ENCODE measurements at places on chromosomes 7 and 10.

DNA sequence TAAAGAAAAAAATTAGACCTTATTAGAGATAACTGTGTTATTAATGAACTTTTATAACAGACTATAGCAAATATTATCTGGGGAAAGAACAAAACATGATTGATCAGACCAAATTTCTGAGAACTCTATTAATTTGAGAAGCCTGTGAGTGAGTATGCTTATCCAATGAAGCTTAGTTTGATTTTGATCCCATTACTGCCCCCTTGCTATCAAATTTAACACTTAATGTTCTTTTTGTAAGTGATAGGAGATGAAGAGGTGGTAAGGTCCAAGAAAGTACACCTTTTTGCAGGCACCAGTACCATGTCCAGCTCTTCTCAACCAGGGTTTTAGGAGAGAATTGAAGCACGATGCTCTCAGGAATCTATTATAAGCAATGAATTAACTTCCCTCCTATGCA, 49.9 kb downstream of the ZNF365 start:
- no peak for DNase-seq

GRCh38 chr10:112721080-112721698, 228.9 kb upstream of the TCF7L2 start:
- DNase-seq: no peak

- DNase-seq: no peak
Observed at GRCh38 chr10:2978111-2978510, 89.2 kb upstream of the PFKP start.

- no peak for DNase-seq
Observed at GRCh38 chr7:16106300-16106699, 315.0 kb downstream of the CRPPA start.

DNA sequence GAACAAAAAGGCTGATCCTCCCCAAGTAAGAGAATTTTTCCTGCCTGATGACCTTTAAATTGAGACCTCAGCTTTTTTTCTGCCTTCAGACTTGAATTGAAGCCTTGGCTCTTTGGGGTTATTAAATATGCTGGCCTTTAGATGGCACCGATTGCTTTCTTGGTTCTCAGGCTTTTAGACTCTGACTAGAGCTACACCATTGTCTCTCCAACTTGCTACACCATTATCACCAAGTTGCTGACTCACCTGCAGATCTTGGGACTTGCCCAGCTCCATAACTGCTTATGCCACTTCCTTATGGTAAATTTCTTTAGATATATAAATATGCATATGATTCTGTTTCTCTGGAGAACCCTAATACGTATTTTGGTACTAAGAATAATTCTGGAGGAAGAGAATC, 3.1 kb upstream of the ABCA13 start:
- DNase-seq: no peak

DNA sequence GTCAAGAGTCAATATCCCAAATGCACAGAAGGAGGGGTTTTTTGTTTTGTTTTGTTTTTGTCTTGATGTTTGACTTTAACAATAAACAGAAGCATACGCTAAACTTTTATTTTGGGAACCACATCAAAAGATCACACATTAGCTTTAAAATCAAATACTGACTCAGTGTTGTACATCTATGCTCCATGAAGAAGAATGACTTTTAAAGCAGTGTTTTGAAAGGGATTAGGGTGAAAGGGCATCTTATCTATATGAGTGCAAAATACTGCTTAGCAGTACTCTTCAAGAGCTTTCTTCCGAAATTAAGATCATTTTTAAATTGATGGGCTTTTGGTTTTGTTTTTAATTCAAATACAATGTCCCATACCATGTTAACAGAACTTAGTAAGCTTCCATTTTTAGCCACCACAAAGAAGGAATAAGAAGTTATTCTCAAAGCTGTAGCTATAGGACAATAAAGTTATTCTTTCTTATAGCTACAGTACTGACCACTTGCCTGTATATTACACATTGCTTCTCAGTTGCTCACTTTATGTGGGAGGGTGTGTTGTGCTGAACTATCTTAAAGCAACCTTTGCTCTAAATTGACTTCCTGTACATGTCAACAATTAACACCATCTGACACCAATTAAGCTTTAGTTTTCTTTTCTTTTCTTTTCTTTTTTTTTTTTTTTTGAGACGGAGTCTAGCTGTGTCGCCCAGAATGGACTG, 144.3 kb upstream of the KAT6B start:
- no peak for DNase-seq

DNA sequence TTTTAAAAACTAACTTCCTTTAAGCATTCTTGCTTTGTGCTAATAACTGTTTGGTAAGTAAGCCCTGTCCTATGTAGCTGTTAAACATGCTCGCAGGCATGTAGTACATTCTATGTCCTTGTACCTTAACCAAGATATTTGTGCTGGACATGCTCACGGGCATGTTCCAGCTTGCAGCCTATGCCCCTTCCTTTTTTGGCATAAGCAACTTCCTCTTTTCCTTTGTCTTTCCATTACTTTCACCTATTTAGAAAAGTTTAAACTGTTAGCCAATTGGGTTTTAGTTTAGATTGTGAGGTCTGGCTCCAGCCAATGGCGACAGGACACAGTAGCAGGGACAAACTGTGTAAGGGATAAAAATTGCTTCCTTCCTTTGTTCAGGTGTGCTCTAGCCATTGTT, 14.4 kb upstream of the APBB1IP start:
- no peak for DNase-seq

DNA sequence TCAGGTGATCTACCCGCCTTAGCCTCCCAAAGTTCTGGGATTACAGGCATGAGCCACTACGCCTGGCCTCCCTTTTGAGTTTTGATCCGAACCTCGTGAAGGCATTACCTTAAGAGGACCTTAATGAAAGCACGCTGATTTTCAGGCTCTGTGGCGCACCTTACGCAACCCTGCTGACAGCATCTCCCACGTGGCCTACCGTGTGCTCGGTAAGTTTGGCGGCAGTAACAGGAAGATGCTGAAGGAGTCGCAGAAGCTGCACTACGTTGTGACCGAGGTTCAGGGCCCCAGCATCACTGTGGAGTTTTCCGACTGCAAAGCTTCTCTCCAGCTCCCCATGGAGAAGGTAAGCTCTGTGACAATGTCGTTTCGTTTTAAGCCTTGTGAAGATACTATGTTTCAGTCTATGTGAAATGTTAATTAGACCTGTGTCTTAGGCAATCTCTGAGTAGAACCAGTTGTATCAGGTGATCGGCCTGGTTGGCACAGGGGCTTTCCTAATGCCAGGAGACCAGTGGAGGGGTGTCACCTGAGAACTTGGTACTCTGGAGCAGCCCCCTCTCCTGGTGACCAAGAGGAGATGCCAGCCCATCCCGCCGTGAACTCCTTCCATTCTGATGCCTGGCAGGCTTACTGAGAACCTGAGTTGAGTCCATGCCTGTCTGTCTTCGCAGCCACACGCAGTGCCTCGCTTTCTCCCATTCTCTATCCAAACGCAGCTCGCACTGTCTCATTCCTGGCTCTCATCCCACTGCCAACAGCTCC, 43.5 kb downstream of the TRRAP start:
- DNase-seq: no peak

GRCh38 chr7:105674200-105674920, 93.1 kb upstream of the EFCAB10 start:
- no peak for DNase-seq

DNA sequence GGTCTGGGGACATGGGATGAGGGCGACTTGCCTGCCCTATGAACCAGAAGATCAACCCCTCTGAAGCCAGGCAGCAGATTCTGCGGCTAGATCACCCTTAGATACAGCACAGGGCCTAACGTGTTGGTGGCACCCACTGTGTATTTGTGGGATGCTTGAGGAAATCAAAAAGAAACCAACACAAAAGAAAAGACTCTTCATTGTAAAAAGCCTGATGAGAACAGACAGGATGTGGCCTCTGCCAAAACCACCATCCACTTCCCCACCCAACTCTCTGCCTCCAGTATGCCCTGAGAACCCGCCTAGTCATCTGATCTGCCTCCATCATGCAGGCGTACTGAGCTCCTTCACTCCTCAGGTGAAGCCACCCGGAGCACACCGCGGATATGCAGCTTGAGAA, 97.2 kb upstream of the INSYN2A start:
- no peak for DNase-seq

DNA sequence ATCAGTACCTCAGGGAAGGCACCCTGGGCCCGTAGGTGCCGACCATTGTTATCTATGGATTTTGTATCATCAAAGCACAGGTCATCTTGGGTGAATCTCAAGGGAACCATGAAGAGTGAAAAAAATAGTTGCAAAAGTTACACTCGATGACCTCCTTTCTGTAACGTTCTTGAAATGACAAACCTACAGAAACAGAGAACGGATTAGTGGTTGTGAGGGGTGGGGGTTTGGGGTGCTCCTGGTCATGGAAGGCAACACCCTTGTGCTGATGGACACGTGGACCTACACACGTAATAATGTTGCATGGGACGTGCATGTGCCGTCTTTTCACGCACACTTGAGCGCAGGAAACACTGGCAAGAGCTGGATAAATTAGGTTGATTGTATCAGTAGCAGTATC, 655.9 kb downstream of the SDK1 start:
- DNase-seq: no peak

DNA sequence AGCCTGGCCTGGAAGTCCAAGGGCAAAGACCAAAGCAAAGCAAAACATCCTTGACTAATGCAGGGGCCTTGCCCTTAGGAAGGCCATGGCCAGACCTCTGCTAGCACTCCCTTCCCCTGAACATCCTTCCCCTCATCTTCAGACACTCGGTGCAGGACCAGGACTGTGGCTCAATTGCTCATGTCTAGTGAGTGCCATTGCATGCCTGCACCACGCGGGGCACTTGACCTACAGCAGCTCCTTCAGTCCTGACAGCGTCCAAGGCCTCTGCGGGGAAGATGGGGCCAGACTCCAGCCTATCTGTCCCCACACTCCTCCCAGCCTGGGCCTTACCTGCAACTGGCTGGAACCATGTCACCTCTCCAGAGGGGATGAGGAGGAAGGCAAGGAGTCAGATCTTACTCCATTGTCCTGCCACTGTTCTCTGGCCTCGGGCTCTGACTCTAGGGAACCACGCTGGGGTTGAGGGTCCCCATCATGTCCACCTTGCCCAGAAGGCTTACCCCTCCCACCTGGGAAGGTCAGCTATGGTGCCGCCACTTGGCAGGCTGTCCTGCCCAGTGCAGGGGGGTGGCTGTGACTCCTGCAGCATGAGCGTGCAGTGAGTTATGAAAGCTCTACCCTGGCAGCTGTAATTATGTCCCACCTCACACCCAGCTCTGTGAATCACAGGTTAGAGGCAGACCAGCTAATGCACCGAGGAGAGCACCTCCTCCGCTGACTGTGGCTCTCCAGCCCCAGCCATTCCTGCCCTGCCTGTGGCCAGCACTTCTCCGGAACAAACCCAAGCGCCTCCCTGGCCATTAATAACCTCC, 16.1 kb downstream of the DRGX start:
- DNase-seq: no peak

- no peak for DNase-seq
Observed at GRCh38 chr10:1413256-1413655, 324.1 kb downstream of the ADARB2 start.

GRCh38 chr7:12031638-12032037, 179.5 kb upstream of the TMEM106B start:
- no peak for DNase-seq

DNA sequence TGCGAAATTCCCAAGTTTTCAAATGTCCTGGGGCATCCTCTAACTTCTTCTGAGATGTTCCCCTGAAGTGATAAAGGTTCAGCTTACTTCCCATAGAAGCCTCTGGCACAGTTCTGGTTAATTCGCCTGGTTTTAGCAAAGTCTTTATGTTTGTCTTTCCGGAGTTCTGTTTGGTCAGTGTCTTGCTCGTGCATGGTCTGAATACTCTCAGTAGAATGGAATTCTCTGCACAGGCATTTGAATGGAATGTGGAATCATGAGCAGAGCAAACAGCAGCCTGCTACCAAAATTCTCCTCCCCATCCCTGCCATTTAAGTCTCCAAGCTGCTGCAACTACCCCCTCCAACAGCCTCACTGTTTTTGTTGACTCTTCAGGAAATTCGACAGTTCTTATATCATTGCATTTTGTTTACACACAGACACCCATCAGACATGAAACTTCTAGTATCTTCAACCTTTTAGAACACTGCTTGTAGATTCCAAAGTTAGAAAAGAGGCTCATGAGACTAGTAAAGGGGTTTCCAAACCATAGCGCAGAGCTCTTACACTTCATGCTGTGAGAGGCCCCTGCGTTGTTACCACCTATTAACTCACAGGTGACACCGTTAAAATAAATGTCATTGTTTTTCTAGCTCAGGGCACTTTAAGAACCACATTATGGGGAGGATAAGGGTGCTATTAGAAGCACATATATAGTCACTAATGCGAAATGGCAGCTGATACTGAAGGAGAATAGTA, 129.7 kb downstream of the PLCE1 start:
- DNase-seq: no peak

- DNase-seq: no peak
Observed at GRCh38 chr10:71882813-71883659, 32.0 kb upstream of the PSAP start.

- DNase-seq: no peak
Observed at GRCh38 chr7:121123032-121123431, 134.5 kb downstream of the CPED1 start.

- no peak for DNase-seq
Observed at GRCh38 chr10:89425000-89425399, 10.6 kb downstream of the IFIT5 start.

All from SIG-M5 (cell line).